ENCODE measurements at places on chromosomes 2 and 18.

DNA sequence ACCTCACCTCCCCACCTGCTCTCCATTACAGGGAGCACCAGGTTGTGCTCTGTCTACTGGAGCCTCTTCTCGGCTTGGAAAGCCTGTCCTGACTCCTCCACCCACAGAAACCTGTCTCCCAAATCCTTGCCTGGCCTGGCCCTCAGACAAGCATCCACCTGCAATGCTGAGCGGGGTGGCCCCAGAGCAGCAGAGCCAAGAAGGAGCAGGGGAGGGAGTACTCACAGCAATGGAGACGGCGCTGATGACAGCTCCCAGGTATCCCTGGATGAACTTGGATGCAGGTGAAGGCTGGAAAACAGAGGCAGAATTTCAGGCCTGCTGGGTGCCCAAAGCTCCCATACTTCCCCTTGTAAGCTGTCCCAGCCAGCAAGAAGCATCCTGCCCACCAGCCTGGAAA lies 72.8 kb downstream of the SFXN5 start:
- DNase-seq: no peak

- DNase-seq: no peak
Observed at GRCh38 chr2:174023591-174024523, 58.7 kb upstream of the SP3 start.

DNA sequence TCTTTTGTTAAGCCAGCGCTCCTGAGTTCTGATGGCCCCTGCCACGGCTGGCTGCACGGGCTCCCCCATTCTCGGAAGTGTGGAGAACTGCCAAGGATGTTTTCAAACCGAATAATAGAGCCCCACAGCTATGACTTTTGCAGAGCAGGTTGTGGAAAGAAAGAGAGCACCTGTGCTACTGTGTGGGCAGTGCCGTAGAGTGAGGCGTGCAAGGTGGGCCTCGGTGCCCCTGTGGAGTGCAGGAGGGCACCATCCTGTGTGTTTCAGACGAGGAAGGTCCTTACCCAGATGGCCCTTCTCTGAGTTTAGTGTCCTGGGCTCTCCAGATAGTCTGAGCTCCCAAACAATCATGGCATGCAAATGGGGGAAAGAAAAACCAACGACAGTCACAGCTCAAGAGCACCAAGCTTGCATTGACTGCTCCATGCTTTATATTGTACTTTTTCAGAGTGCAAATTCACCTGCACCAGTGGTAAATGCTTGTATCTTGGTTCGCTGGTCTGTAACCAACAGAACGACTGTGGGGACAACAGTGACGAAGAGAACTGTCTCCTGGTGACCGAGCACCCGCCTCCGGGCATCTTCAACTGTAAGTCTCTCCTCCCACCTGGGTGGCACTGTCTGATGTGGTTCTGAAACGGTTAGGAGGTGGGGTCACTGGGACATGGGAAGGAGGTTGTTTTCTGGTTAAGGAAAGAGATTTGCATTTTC lies 219.4 kb downstream of the LDLRAD4 start:
- no peak for DNase-seq

DNA sequence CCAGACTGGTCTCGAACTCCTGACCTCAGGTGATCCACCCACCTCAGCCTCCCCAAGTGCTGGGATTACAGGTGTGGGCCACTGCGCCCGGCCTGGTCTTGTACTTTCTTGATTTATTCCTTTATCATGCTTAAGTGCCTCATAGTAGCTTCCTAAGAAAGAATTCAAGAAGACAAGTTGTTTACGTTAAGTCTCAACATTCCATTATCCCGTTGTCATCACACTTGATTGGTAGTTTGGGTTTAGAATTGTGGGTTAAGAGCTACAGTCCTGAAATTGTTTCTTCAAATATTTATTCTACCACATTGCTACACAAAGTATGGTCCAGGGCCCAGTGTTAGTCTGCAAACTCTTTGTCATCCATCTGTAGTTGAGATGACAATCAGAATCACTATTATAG lies 194.0 kb downstream of the VWC2L start:
- no peak for DNase-seq

GRCh38 chr2:163182764-163183354 lies 344.3 kb upstream of the KCNH7 start:
- no peak for DNase-seq

GRCh38 chr2:188404341-188405004 lies 112.8 kb downstream of the GULP1 start:
- DNase-seq: no peak

- DNase-seq: no peak
Observed at GRCh38 chr2:59957504-59957903, 596.0 kb downstream of the BCL11A start.

DNA sequence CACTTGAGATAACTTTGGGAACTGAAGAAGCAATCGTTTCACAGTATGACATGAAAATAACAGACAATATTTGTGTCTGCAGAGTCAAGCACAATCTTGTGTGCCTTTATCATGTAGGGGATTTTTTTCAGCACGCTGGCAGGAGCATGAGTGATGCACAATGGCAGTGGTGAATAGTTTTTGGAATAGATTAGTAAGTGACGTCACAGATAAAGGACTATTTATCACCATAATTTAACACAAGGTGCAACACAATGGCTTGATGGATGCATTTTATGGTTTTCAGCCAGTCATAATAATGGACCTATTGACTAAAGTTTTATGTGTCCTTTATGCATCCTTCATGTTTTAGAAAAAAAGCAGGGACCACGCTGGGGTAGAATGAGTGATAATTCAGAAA lies 559.8 kb upstream of the FANCL start:
- no peak for DNase-seq

- DNase-seq: no peak
Observed at GRCh38 chr2:54149638-54150441, 34.4 kb downstream of the ACYP2 start.

DNA sequence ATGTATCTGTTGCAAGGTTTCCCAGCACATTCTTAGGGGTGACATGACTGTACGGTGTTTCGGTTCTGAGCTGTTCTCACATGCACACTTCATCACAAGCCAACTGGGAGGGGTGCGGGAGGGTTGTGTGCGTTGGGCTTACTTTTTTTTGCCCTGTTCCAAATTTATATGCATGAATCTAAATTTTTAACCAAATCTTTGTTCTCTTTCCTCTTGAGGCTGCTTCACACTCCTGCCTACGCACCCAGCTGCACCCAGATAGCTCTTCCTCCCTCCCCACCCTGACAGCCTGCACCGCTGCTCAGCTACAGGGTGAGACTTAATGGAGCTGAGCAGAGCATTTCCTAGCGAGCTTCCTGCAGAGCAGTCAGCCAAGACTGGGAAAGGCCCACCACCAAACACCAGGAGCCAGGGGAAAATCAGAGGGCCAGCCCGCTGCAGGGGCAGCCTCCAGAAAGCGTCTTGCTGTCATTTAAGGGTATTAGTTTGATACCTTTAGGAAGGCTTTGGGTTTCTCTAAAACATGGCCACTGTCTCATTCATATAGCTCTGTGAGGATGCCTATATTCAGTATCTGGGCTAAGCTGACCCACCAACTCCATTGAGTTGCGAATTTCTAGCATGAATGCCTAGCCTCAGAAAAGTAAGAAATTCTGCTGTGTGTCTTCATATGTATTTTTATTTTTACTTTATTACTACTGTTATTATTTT lies 84.5 kb downstream of the POU3F3 start:
- DNase-seq: no peak

DNA sequence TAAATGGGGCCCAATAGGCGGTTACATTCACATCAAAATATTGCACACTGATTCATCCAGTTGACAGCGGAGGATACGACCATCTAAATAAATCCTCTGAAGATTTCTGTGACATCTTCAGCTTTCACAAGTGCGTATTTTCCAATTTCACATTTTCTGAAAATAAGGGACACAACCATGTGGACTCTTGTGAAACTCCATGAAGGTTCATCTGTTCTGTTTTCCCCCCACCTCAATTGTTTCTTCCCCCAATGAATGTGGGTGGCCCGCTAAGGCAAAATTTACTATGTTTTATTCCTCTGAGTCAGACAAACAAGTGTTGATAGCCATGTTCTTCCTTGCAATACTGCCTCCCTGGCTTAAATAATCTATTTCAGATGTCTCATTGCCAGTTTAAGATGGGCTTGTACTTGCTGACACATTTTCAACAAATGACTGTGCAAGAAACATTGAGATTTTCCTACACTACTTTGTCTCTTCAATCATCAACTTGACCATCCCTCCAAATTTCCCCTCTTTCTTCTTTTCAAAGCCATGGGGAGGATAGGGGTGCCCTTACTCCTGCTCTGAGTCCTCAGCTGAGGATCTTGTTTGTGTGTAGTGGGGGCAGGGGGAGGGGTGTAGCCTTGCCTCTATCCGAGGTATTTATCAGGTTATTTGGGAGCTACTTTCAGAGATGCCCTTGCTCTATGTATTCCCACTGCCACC lies 78.2 kb downstream of the BCL11A start:
- DNase-seq: no peak

DNA sequence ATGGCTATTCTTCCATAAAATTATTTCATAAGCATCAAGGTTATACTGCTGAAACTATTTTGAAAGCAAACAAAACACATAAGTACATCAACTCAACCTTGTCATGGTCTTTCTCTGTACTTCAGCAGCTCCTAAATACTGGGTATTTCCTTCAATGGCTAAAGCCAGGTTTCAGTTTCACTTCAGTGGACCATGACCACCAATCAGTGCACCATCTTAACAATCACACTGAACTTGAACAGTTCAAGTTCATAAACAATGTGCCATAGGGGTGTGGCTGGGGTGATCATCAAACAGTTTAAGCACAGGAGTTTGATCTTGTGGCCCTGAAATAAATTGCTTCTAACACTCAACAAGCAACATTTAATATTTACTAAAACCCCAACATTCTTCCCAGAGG lies 124.1 kb upstream of the FIGN start:
- DNase-seq: no peak

DNA sequence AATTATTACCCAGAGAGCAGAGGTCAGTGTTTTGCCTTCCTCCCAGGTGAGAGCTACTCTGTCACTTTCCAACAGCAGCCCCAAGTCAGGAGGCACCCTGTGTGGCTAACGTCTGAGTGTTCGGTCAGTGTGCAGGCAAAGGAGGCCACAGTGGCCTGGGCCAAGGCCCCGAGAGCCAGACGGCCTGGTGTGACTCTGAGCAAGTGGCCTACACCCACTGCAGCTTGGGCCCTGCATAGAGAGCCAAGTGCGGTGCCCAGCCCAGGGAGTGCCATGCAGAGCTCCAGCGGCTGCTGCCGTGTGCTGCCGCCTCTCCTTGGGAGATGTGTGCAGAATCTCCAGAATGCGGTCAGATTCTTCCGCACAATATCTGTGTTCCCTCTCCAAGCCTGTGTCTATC lies 70.4 kb downstream of the GNAL start:
- DNase-seq: no peak

DNA sequence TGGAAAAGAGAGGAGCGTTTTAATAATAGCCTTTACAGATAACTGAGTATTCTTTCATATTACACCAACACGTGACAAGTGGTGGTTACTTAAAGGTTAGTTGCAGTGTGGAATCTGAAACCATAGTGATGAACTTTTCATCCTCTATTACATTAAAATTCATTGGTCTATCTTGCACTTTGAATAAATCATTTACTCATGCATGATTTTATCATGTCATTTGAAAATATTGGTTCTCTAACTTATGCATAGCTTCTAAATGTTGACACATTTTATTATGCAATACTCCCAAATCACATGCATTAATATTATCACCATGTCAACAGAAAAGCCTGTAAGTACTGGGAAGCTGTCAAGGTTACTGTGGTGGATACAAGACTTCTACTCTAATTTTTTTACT lies 1432.2 kb downstream of the LRP1B start:
- DNase-seq: no peak

GRCh38 chr2:223725494-223725893 lies 111.9 kb downstream of the AP1S3 start:
- no peak for DNase-seq

DNA sequence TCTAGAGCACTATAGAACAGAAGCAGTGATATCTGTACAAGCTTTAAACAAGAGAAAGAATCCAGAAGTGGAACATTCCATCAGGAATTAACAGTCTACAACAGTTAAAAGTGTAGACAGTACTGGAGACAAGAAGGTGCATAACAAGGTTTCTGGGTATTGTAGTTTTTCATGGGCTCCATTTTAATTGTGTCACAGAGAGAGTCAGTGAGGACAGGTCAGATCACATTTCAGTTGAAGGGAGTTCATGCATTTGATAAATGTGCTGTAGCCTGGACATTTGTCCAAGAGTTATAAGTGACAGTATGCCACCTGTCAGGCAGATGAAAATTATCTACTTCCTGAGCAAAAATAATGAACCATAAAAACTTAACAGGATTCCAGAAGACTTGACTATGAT lies 328.6 kb downstream of the CNTNAP5 start:
- no peak for DNase-seq

DNA sequence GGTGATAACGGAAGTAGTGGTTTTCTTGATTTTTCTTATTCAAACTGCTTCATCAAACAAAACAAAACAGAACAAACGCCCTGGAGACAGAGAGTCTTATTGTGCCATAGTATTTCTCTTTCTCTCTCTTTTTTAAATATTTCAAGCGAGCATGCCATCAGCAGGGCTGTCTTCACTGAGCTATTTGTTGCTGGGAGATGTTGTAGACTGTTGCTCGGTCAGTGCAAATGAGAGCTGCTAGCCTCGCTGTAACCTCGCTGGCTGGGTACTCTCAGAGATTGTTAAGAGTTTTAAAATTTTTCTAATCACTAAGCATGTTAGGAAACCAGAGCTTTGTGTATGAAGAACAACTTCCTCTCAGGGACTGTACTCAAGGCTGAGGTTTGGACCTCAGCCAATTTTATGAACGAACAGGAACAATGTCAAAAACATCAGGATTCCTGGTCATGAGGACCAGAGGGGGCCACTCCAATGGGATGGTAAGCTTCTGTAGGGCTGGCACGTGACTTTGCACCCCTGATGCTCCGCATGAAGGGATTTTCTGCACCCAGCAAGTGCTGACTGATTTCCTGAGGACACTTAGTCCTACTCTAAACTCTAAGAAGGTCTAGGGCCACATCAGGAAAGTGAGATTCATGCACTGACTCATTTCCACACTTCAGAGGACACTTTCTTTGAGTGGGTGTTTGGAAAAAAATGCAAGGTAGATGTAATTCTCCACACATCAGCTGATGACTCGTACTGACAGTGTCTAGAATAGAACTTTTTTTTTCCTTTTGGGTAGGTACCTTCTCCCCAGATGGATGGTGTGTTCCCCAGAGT lies 59.8 kb upstream of the IL1R1 start:
- DNase-seq: no peak

DNA sequence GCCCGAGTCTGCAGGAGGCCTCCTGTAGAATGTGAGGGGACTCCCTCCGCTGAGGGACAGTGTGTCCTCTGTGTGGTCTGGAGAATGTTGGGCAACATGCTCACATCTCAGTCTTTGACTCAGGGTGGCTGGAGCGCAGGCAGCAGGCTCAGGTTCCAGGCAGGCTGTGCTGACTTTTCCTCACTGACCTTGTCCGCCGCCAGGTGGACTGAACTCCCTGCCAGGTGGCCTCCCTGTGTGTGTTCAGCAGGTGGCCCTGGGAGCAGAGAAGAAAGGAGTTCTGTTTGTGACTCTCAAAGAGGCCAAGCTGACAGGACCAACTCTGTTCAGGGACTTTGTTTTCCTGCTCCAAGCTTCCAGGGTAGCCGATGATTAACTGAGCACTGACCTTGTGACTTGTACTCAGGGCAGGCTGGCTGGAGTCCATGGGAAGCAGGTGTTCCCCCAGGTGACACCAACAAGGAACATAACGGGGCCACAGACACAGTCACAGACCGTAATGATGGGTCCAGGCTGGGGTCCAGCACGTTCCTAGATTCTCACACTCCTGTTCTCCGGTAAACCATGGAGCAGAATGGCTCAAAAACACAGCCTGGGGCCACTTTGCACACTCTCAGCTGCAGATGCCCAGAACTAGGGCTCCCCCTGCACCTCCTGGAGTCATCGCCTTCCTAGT lies 439.8 kb downstream of the RNF144A start:
- DNase-seq: no peak
